ENCODE measurements at places on chromosomes 4 and X.
A peak's percentile ranks its signal among the peaks of the same experiment; 100 is the strongest.

GRCh38 chr4:158179465-158179864 lies 6.6 kb upstream of the GASK1B start:
- no peak for DNase-seq

DNA sequence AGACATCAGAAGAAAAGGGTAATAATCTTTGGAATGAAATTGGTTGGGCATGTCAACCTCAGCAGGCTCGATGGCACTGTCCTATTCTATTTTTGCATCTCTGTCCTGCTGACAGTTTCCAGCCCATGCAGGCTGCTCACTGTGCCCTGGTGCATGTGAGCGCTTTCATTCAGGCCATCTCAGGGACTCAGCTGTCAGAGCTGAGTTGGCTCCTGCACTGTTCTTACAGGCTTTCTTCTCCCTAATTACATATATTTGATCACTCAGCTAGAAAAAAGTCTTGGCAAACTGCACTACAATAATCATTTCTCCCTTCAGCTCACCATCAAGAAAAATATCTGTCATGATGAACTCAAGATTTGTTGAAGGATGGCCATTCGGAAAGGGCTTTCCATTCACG lies 84.7 kb downstream of the RASL11B start:
- no peak for DNase-seq

GRCh38 chr4:95360256-95360903 lies 188.4 kb downstream of the UNC5C start:
- no peak for DNase-seq

DNA sequence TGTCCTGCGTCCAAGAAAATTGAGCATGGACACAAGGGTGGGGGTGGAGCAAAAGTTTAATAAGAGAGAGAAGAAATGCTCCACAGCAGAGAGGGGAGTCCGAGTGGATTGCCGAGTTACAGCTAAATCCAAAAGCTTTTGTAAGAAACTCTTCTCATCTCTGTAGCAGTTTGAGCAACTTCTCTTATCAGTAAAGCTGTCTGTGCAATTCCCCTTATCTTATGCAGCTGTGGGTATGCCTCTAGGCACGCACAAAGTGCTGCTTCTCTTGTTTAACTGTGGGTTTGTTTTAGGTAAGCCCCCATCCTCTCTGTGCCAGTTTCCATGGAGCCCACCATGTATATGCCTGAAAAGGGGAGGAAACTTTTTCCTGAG lies 44.8 kb downstream of the HMGB2 start:
- no peak for DNase-seq

DNA sequence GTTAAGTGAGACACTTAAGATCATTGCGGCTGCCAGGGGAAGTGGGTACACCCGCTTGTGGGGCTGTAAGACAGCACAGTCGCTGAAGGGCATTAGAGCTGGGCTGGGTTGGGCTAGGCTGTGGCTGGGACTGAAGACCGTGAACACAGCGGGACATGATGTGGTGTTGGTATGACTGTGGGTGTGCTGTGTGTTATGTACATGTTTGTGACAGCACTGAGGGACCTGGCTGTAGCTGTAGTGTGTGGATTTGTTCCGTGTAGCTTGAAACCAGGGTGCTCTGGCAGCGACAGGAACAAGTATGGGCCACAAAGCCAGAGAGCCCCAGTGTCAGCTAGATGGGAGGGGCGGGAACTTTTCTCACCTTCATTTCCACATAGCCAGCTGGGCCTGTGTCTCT lies 82.1 kb downstream of the NHSL2 start:
- DNase-seq: no peak

- DNase-seq: no peak
Measured at GRCh38 chr4:16694884-16695276, 203.6 kb downstream of the LDB2 start.

DNA sequence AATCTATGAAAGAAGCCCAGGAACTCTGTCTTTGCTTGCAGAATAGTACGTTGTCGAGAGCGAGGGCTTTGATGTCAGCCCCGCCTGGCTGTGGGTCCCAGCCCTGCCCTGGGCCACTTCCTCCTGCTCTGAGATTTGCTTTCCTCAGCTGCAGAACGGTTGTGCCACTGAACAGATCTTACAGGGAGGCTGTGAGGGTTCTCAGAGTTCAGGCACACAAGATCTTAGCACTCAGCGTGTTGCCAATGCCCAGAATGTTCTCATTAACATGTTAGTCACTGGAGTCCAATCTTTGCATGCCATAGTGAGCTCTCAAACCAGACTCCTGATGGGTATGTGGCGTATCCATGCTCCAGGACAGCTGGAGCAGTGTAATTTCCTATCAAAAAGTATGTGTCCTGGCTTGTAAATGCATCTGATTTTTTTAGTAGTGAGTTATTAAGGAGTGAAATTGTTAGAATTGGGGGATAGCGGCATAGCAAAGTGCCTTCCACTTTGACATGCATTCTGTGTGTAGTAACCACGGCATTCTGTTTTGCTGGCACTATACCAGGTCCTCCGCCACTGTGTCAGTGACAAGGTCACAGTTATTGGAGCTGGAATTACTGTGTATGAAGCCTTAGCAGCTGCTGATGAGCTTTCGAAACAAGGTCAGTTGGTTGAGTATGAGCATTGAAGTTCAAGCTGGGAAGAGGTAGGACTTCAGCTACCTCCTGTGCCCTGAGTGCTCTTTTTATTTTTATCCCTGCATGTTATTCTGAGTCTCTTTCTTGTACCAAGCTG lies 31.6 kb downstream of the TKTL1 start:
- no peak for DNase-seq

DNA sequence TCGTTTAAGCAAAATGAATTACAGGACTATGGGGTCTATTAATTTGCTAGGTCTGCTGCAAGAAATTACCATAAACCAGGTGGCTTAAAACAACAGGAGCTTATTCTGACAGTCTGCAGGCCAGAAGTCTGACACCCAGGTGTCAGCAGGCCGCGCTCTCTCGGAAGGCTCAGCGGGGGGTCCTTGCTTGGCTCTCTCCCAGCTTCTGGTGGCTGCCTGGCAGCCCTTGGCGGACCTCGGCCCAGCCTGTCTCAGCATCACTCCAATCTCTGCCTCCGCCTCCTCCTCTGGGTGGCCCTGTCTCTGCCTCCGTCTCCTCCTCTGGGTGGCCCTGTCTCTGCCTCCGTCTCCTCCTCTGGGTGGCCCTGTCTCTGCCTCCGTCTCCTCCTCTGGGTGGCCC lies 580.5 kb upstream of the FAT1 start:
- DNase-seq: no peak

DNA sequence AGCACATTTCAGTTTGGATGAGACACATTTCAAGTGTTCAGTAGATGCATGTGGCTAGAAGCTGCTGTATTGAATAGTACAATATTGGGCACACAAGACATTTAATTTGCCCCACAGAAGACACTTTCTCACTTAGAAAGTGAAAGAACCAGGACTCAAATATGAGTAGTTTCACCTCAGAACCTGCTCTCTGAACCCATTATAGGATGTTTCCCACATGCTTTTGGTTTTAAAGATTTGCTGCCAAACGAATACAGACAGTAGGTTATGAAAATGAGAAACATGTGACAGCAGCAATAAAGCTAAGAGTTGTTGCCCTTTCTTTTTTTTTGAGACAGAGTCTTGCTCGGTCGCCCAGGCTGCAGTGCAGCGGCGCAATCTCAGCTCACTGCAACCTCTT lies 32.3 kb downstream of the C4orf54 start:
- no peak for DNase-seq

DNA sequence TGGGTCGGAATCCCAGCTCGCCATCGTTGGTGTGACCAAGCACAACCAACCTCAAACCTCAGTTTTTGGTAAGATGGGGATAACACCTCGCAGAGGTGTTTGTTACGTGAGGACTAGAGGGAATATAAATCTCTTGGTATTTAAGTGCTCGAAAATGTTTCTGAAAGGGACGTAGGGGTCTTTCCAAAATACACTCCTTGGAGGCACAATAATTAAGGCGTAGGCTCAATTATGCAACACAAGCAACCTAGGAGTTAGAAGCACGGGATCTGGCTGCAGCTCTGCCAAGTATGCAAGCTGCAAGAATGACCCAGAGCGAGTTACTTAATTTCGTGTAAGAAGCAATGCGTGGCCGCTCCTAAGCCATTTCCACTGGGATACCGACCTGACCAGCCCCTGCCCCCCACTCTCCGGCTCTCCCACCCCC lies 552 bp downstream of the ADH5 start:
- DNase-seq: no peak

DNA sequence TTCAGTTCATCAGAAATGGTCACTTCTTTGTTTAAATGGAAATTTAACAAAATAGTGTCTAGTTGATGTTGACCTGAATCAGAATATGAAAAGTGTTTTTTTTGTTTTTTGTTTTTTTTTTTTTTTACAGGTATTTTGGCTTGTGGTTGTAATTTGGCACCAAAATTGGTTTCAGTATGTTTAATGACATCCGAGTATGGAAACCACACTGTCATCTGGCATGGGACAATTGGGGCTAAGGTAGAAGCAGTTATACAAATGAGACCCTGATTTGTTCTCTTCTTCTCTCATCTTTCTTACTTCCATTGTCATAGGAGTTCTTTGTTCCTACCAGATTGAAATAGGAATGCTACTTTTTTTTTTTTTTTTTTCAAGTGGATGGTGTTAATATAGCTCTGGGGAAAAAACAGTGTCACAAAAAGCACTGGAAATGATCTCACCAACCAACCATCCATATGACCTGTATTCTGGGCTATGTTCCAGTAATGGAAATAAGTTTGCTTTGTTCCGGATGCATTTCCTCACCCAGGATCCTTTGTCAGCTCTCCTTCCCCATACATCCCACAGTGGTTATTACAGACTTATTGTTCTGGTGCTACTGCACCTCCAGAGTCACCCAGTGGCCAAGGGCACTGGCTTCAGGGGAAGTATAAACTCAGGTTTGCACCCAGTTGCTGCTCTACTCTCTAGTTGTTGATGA lies 95.8 kb downstream of the ATXN3L start:
- peak; percentile 32 for DNase-seq

- no peak for DNase-seq
Measured at GRCh38 chr4:112947616-112948015, 101.8 kb upstream of the ANK2 start.

GRCh38 chr4:87679449-87680169 lies 29.5 kb downstream of the DMP1 start:
- no peak for DNase-seq

DNA sequence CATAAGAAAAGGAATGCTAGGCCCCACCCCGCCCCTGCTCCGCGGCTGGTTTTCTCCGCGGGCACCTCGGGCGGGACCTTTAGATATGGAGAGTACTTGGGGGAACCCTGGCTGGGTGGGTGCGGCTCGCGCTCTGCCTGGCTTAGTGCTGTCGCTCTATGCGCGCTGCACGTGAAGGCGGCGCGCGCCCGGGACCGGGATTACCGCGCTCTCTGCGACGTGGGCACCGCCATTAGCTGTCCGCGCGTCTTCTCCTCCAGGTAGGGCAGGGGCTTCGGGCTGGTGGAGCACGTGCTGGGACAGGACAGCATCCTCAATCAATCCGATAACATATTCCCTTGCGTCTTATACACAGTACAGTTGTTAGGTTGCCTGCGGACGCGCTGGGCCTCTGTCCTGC lies 56.0 kb downstream of the MAGEB10 start:
- no peak for DNase-seq

DNA sequence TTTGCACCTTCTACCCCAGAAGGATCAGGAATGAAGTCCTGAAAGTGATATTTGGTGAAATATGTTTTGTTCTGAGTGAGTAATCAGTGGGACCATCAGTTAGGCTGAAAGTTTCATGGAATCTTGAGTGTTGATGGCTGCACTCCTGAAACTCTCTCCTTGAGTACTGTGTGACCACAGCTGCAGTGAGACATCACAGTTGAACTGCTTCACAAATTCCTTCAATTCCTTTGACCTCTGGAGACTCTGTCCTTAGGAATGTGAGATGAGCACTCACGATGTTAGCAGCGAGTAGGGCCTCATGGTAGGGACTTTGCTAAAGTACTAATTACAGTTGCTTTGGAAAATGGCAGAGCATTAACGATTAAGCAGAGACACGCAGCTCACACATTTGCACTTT lies 142.9 kb upstream of the SLC4A4 start:
- no peak for DNase-seq

- DNase-seq: no peak
Measured at GRCh38 chrX:142998447-142999198, 27.1 kb upstream of the SPANXN4 start.

GRCh38 chr4:7807351-7807921 lies 132.2 kb downstream of the AFAP1 start:
- no peak for DNase-seq

GRCh38 chrX:147850875-147851274 lies 60.8 kb upstream of the FMR1 start:
- no peak for DNase-seq

DNA sequence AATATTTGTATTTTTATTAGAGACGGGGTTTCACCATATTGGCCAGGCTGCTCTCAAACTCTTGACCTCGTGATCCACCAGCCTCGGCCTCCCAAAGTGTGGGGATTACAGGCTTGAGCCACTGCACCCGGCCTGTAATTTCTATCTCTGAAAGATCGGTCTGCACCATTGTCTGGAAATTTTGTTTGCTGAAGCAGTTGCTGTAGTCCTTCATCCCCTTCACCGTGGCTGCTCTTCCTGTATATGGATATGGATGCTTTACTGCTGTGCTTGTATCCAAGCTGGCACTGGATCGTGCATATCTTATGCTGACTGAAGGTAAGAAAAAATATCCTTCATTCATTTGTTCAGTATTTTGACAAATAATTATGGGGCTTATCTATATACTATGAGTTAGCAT lies 338.4 kb upstream of the GNPDA2 start:
- no peak for DNase-seq

GRCh38 chr4:53196882-53197771 lies 168.7 kb downstream of the SCFD2 start:
- DNase-seq: no peak

GRCh38 chr4:42282081-42282901 lies 115.0 kb upstream of the SHISA3 start:
- no peak for DNase-seq

DNA sequence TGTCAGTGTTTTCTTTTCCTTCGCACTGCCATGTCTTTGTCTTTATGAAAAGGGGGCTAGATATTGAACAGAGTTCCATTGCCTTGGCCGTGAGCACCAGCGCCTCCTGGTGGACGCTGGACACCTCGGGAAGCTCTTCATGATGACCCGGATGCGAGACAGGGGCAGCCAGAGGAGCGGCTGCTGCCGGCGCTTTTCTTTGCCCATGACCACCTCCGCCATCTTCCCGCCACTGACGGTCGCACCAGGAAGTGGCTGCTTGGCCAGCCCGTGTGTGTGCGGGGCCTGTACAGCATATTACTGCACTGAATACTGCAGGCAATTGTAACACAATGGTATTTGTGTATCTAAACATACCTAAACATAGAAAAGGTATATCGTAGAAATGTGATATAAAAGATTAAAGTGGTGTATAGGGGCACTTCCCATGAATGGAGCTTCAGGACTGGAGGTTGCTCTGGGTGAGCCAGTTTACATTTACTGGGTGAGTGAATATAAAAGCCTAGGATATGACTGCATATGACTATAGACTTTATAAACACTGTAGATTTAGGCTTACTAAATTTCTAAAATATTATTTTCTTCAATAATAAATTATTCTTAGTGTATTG lies 15.8 kb upstream of the GRIA2 start:
- no peak for DNase-seq

- no peak for DNase-seq
Measured at GRCh38 chr4:27057662-27058061, 197.0 kb downstream of the STIM2 start.
